ENCODE measurements at places on chromosomes 3 and 15.

DNA sequence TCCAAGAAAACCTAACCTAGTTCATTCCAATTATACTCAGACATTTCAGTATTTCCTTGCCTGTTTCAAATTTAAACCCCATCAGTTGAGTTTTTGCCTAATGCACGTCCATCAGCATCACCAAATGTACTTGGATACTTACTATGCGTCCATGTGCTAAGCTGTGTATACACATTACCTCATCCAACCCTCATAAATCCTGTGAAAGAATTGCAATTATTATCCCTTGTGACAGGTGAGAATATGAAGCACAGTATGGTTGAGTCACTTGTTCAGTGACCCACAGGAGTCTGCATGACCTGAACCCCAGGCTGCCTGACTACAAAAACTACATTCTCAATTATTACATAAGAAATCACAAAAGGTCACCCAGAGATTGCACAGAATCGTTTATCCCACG is 2.5 kb downstream of the OR5K2 start:
- DNase-seq, result no peak

DNA sequence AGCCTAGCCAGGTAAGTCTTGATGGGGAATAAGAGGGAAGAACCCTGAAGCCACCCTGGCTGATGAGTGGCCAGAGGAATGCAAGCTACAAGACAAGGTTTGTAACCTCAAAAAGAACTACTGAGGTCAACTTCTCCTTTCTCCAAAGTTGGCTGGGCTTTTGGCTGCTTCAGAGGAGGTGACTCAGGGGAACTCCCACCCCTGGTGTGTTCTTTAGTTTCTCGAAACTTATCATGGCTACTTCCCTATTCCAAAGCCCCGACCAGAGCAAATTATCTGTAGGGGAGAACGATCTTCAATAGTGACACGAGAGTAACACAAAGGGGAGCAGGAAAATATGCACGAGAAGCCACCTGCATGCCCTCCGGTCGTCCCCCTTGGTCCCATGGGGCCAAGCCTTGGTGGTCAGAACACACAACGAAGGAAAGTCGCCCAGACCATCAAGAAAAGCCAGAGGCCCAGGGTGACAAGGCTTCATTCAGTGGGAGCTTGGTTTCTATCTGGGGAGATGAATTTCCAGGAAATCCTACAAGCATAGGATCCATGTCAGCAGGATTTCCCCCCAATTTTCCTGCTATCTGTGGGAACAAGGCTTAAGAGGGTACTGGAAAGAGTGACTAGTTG is 6.5 kb upstream of the BCL2A1 start:
- peak; percentile 18 for DNase-seq

DNA sequence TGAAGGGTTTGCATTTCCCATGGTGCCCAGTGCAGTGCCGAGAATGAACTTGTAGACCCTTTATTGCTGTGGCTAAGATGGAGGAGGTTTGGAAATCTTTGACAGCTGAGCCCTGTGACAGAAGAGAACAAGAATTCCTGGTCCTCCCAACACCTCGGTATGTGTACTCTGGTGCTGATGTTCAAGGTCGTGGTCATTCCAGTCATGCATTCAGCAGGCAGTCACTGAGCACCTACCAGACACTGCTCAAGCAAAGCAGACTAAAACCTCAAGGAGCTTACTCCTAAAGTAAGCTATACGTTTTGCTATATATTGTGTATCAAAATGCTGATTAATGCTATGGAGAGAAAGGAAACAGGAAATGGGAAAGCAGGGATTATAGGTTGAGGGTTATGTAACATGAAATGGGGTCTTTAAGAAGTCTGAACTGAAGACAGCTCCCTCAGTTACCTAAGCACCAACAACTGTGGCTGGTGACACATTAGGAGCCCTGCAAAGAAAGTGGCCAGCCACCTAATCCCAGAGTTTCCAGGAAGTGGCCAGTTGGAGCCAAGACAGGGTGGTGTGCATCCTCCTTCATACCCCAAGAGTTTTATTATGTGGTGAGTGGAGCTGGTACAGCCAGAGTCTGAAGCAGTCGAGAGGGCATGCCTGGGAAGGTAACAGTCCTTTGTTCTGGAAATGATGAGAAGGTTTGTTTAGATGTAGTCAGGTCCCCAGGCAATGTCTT is 65.0 kb downstream of the CCNL1 start:
- no peak for DNase-seq

GRCh38 chr15:93025625-93025982 is 63.4 kb downstream of the RGMA start:
- DNase-seq, result no peak

DNA sequence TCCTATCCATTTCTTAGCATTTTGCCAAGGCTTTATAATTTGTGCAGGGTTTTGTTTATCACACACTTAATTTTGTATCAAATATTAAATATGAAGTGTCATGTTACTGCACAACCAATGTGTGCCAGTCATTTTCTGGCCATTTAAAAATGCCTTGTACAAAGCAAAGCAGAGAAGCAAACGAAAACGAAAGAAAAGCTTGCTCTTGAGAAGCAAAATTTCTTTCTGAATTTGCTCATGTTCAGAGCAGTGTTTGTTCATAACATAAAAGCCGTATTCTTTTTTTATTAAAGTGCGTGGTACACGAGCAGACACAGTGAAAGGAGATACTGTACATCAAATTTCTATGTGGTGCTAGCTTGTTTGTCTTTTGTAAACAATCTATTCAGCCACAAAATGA is 792.6 kb downstream of the NAALADL2 start:
- no peak for DNase-seq
